Fibroblast of the aortic adventitia (primary cell): ENCODE measurements at places on chromosomes 3 and 15.

GRCh38 chr3:81242871-81243270 is 518.6 kb downstream of the GBE1 start:
- DNase-seq: peak; percentile 38

DNA sequence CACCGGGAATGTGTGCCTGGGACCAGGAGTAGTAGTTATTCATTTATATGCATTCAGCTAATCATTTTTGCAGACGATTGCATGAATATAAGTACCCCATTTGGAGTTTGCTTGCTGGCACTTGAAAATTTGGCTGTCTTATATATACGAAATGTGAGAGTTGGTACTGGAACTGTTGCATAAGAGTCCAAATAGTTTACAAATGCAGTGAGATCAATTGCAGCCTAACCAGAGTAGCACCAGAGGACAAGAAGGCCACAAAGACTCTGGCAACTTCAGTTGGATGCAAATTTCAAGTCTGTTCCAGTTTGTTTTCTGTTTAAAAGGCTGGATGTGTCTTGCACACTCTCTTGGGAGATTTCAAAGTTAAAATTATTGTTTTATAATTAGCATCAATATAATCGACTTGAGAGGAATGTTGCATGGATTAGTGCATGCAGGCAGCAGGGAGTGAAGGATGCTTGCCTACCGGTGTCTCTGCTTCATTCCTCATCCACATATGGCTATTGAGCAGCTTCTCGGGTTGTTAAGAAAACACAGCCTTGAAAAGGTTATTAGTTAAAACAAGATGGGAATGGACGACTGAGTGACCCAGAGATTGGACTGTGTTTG is 213.0 kb downstream of the PTPRG start:
- no peak for DNase-seq

GRCh38 chr15:84826369-84826823 is 9.2 kb downstream of the ALPK3 start:
- DNase-seq: peak; percentile 49

- DNase-seq: no peak
Observed at GRCh38 chr15:42118650-42119445, 24.5 kb upstream of the PLA2G4D start.

- no peak for DNase-seq
Observed at GRCh38 chr15:42140383-42141070, 15.9 kb downstream of the PLA2G4F start.

GRCh38 chr3:34260271-34261000 is 462.0 kb downstream of the PDCD6IP start:
- peak; percentile 59 for DNase-seq

DNA sequence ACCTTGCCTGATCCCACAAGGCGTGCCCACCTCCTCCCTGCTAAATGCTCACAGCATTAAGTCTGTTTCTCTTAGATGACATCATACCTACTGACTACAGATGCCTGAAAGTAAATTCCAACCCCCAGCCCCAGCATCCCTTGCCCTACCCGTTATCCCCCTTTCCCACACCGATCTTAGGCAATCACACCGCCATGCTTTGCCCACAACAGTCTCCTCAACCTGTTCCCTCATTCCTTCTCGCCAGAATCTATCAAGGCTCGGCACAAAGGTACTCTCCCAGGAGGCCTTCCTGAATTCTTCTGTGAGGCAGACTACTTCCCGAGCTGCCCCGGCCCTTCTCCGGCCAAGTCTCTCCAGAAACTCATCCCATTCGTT is 789 bp upstream of the SEC61A1 start:
- no peak for DNase-seq

DNA sequence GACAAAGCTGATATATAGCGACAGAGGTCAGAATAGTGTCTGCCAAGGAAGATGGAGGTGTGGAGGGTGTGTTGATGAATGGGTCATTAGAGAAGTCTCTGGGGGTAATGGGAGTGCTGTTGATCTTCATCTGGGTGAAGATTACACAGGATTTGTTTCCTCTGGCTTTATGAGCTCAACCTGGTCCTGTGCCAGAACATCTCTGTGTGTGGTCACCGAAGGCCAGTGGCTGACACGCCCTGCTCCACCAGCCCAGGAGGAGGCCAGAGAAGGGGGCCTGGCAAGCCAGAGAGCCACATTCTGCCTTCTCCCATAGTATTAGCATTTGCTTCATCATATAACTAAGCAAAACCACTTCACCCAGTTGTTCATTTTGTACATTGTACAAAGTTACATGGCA is 121.1 kb downstream of the ZNF621 start:
- DNase-seq: no peak

DNA sequence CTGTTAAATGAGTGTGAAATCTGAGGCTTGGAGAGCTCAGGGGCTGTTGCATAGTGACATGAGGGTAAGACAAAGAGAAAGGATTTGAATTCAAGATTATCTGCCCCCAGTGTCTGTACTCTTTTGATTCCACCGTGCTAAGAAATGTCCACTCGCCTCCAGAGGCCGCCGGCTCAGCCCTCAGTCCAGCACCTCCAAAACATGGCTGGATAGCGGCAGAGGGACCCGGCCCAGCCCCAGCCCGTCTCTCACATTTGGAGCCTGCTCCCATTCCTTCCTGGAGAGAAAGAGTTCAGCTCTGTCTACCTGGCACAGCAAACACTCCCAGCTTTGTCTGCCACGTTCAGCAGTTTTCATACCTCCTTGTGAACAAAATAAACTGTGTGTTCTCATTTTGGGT is 84.8 kb upstream of the IQSEC1 start:
- no peak for DNase-seq

DNA sequence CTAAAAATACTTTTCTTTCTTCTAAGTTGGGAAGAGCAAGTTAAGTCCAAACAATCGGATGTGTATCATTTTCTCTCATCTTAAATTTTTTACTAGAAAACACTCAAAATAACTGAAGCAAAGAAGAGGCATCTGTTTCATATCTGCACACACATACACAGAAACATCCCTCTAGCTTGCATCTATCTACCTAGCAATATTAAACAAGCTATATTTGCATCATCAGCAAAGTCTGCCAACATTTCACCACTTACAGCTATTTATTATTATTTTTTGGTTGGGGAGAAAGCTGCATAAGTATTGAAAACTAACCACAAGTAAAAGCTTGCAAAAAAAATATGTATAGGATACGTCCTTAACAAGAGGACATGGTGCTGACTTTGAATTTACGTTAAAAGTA is 1.9 kb downstream of the GOLIM4 start:
- no peak for DNase-seq

DNA sequence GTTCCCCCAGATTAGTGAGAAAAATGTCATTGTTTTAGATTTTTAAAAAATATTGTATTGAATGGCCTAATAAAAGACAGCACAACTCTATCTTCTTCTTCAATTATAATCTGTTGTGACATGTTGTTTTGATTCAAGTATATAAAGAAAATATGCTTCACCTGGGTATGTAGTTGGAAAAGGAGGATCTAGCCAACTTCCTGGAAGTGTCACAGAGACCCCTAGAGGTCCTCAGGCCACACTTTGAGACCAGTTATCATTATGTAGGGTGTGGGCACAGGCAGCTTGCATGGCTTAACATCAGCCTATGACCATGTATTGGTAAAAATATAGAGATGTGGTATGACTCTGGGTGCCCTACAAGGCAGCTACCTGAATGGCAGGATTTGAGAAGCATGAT is 14.7 kb upstream of the RYR3 start:
- no peak for DNase-seq

GRCh38 chr3:171586274-171586673 is 126.1 kb upstream of the TNIK start:
- DNase-seq: no peak

- no peak for DNase-seq
Observed at GRCh38 chr3:188390775-188391443, 237.0 kb downstream of the LPP start.

DNA sequence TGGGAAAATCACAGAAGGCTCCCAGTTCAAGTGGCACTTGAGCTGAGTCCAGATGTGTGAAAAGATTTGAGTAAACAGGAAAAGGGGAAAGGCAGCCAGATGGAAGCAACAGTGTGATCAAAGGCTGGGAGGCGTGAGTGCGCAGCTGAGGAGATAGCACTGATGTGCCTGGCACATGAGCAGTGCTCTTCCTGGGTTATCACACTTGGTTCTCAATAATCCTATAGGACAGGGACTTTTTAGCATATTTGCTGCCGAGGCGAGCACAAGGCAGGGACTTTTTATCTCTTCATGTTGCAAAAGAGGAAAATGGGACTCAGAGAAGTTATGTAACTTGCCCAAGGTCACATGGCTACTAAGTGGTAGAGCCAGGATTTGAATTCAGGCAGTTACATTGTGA is 39.6 kb downstream of the CORO2B start:
- peak; percentile 68 for DNase-seq

- no peak for DNase-seq
Observed at GRCh38 chr3:128067489-128067888, 15.3 kb downstream of the SEC61A1 start.

DNA sequence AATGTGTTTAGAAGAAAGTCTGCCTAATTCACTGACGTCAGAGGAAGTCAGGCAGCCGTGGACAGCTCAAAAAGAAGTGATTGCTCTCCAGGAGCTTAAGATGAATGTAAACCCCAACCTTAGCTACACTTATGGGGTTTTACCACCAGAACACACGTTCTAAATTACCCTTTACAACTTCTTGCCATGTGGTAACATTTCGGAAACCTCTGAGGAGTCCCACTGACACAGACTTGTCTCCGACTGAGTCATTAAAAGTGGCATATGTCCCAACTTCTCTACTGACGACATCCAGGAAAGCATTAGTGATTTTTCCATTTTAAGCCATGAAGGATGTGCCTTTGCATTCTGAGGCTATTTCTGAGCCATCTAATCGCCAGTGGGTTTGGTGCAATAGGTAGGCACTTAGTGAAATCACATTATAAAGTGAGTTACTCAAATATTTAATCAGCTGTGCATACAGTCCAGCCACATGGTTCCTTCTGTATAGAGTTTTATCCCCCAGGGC is 32.4 kb downstream of the C2CD4A start:
- DNase-seq: peak; percentile 66

- DNase-seq: peak; percentile 92
Observed at GRCh38 chr15:40098489-40099261, 10.0 kb downstream of the BMF start.

GRCh38 chr15:64931381-64931780 is 19.7 kb downstream of the ANKDD1A start:
- no peak for DNase-seq

GRCh38 chr15:101051291-101052030 is 132.3 kb downstream of the LRRK1 start:
- DNase-seq: no peak

DNA sequence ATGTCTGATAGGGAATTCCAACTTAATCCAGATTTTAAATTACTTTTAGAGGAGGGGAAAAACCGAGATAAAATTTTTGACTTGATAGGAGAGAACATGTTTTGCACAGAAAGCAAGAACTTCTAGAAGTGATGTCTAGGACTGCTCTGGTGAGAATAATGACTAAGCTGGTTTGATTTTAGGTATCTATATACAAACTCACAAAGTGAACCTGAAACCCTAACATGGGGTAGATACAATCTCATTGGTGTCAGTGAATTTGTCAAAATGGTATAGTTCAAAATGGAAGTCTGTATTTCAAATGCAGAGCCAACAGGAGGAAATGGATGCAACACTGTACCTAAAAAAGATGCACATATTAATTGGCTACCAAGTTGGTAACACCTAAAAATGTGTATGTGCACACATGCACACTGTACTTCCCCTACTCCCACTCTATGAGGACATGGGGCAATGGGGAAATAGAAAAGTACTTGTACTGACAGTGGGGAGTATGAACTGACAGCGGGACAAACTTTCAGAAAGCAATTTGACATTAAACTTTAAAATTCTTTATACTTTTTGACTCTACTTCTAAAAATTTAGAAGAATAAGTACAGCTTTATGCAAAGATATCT is 53.0 kb downstream of the NR1I2 start:
- no peak for DNase-seq

- DNase-seq: no peak
Observed at GRCh38 chr3:129460572-129460971, 20.5 kb downstream of the IFT122 start.

GRCh38 chr3:37554364-37554763 is 307.3 kb upstream of the CTDSPL start:
- no peak for DNase-seq
